Foreskin keratinocyte (primary cell): ENCODE measurements at places on chromosomes 1 and 21. TPM values are rescaled to one million over a fixed set of nuclear protein-coding genes. Genes with fewer than 3 reads are reported as not detected.

Gene C1orf21
- total RNA-seq, result 37.7 and 40.3 TPM in 2 replicates

Gene NCDN
- total RNA-seq, result 14.3 and 15.5 TPM in 2 replicates

Gene OR2T33
- total RNA-seq, result not detected in 2 replicates

Gene TPRG1L
- 20.8 and 21.5 TPM in 2 replicates for total RNA-seq

Gene OR2T29
- not detected in 2 replicates for total RNA-seq

Gene INAVA
- total RNA-seq, result 21.3 and 41.7 TPM in 2 replicates

Gene NBPF10
- 0.85 and 1.2 TPM in 2 replicates for total RNA-seq

Gene FMO4
- total RNA-seq, result 1.6 and 2.7 TPM in 2 replicates

Gene PPIAL4G
- not detected in 2 replicates for total RNA-seq

Gene ADORA1
- total RNA-seq, result 0.21 and 0.71 TPM in 2 replicates

Gene SLC26A9
- not detected in 2 replicates for total RNA-seq

Gene SPATA1
- total RNA-seq, result 0.51 and 0.56 TPM in 2 replicates

Gene PSEN2
- 10.2 and 16.5 TPM in 2 replicates for total RNA-seq

Gene GSTM1
- 17.9 and 19.5 TPM in 2 replicates for total RNA-seq

Gene MRPL39
- total RNA-seq, result 53.7 and 59.0 TPM in 2 replicates

Gene TMEM200B
- total RNA-seq, result 7.4 and 8.7 TPM in 2 replicates

Gene TADA1
- 12.6 and 12.8 TPM in 2 replicates for total RNA-seq

Gene DCDC2B
- not detected in 2 replicates for total RNA-seq

Gene NR0B2
- not detected in 2 replicates for total RNA-seq

Gene JAM2
- total RNA-seq, result not detected in 2 replicates

Gene NECAP2
- total RNA-seq, result 61.2 and 67.6 TPM in 2 replicates

Gene UQCRHL
- total RNA-seq, result 3.2 and 5.3 TPM in 2 replicates

Gene RGS13
- total RNA-seq, result not detected in 2 replicates

Gene KRTAP10-4
- not detected in 2 replicates for total RNA-seq

Gene NBPF4
- total RNA-seq, result not detected in 2 replicates

Gene LRRN2
- total RNA-seq, result not detected in 2 replicates

Gene TAGLN2
- 462 and 520 TPM in 2 replicates for total RNA-seq

Gene INSRR
- total RNA-seq, result not detected in 2 replicates

Gene SYNC
- total RNA-seq, result 4.5 and 6.6 TPM in 2 replicates

Gene CD34
- under 0.01 and 0.03 TPM in 2 replicates for total RNA-seq

Gene RHBDL2
- 6.3 and 10.6 TPM in 2 replicates for total RNA-seq

Gene TEKT2
- 0.21 and 0.34 TPM in 2 replicates for total RNA-seq
